CD4-positive, alpha-beta T cell (primary cell): ENCODE measurements at places on chromosomes 7 and 10.

GRCh38 chr7:137146012-137146455 is 197.5 kb downstream of the PTN start:
- H3K4me3 ChIP-seq: no peak overlapping the region
- no peak overlapping the region for H3K27ac ChIP-seq
- no peaks in the 10 kb centered on the region for H3K4me1 ChIP-seq
- H3K27me3 ChIP-seq: no peaks in the 10 kb centered on the region
- DNase-seq: no peak

DNA sequence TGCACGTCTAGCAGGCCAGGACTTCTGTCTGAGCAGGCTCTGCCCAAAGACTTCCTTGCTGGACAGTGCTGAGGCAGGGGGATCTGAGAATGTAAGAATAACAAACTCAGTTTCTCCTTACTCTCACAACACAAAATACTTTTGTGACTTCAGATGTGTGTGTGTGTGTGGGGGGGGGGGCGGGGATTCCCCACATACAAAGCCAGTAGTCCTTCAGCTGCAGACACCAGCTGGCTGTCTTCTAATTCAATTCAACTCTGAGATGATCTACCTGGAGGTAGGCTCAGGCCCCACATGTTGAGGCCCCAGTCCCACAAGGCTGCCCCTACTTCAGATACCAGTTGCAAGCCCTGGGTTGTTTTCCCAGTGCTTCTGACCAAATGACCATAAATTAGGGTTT is 4.7 kb upstream of the CXCL12 start:
- DNase-seq: no peak
- peaks cover under 1% of the 10 kb centered on the region for H3K4me1 ChIP-seq
- H3K36me3 ChIP-seq: no peaks in the 10 kb centered on the region
- no peak overlapping the region for H3K4me3 ChIP-seq
- H3K27ac ChIP-seq: no peak overlapping the region

DNA sequence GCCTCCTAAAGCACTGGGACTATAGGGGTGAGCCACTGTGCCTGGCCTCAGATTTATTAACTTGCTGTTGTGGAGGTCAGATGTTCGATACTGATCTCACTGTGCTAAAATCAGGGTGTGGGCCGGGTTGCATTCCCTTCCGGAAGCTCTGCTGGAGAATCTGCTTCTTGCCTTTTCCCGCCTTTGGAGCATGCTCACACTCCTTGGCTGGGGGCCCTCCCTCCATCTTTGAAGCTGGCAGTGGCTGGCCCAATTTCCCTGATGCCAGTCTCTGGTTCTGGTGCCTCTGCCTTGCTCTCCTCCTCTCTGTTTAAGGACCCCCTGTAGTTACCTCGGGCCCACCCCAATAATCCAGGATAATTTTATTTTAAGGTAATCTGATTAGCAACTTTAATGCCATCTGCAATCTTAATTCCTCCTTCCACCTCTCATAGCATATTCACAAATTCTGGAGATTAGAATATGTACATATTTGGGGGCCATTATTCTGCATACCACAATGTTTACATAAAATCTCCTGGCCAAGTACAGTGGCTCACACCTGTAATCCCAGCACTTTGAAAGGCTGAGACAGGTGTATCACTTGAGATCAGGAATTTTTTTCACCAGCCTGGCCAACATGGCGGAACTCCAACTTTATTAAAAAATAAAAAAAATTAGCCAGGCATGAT is 7.9 kb upstream of the PITRM1 start:
- no peak for DNase-seq
- no peaks in the 10 kb centered on the region for H3K27me3 ChIP-seq
- no peak overlapping the region for H3K27ac ChIP-seq
- no peaks in the 10 kb centered on the region for H3K4me1 ChIP-seq
- H3K36me3 ChIP-seq: no peaks in the 10 kb centered on the region
- H3K4me3 ChIP-seq: no peak overlapping the region

DNA sequence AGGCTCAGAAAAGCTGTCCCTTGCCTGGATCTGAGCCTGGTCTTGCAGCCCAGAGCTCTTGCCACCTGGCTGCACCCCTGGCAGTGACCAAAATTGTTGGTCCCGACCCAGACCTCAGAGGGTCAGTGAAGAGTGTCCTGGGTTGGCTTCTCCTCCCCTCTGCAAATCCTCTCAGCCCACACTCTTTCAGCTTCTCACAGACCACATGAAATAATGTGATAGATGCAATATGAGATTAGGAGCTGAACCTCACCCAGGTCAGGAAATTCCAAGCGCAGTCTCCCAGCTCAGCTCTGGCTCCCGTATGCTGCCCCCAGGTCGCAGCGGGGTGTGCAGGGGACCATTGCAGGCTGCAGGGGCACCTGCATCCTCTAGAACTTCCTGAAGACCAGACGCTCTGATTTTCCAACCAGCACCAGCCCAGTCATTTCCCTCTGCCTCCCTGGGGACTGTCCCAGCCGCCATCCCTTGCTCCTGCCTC is 19.6 kb upstream of the RET start:
- DNase-seq: no peak
- no peak overlapping the region for H3K27ac ChIP-seq
- H3K36me3 ChIP-seq: no peaks in the 10 kb centered on the region
- H3K4me1 ChIP-seq: no peaks in the 10 kb centered on the region
- peaks cover 2% of the 10 kb centered on the region for H3K27me3 ChIP-seq

DNA sequence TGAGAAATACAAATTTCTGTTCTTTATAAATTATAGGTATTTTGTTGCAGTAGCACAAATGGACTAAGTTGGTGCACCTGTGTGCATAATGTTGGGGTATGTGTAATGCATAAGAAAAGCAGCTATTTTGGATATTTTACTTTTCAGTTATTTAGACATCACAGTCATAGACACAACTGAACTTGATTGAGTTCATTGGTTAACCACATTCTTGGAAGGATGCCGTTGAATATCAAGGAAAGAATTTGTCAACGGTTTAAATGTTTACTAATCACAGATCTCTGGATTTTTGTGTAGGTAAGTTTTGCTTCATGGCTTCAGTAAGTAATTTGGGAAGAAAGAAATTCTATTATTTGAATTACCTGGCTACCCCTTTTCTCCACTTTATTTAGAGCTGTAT is 4.1 kb downstream of the OTUD1 start:
- H3K27ac ChIP-seq: no peak overlapping the region
- no peaks in the 10 kb centered on the region for H3K27me3 ChIP-seq
- H3K4me3 ChIP-seq: no peak overlapping the region
- H3K4me1 ChIP-seq: peaks cover 22% of the 10 kb centered on the region

GRCh38 chr10:11208243-11208642 is 190.6 kb downstream of the CELF2 start:
- no peak for DNase-seq
- H3K27me3 ChIP-seq: no peaks in the 10 kb centered on the region
- no peak overlapping the region for H3K4me3 ChIP-seq
- peaks cover 88% of the 10 kb centered on the region for H3K4me1 ChIP-seq

DNA sequence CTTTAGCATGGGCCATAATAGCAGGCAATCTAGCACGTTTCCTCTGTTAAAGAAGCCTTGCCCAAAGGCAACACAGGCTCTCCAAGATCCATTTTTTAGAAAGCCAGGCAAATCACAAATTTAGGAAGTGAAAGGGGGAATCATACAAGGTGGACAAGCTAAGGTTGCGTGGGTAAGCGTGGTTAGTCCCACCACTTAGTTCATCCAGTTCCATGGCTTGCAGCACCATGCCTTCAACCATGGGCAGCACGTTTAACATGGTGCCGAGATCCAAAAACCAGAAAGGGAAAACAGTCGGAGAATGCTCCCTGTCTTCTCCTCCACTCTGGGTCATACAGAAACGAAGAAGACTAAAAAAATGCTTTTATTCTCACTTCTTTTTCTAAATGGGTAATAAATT is 234.4 kb upstream of the IMMP2L start:
- no peak overlapping the region for H3K4me3 ChIP-seq
- H3K27me3 ChIP-seq: no peaks in the 10 kb centered on the region
- no peak for DNase-seq
- no peaks in the 10 kb centered on the region for H3K36me3 ChIP-seq
- no peaks in the 10 kb centered on the region for H3K4me1 ChIP-seq
- no peak overlapping the region for H3K27ac ChIP-seq

- no peaks in the 10 kb centered on the region for H3K36me3 ChIP-seq
- no peaks in the 10 kb centered on the region for H3K4me1 ChIP-seq
- no peaks in the 10 kb centered on the region for H3K27me3 ChIP-seq
- no peak for DNase-seq
These were observed 99.0 kb upstream of the SMIM30 start for GRCh38 chr7:113217314-113217713.

- H3K4me1 ChIP-seq: peaks cover 10% of the 10 kb centered on the region
- H3K36me3 ChIP-seq: no peaks in the 10 kb centered on the region
- H3K27me3 ChIP-seq: no peaks in the 10 kb centered on the region
- no peak overlapping the region for H3K27ac ChIP-seq
- no peak overlapping the region for H3K4me3 ChIP-seq
These were observed 7.4 kb upstream of the FAS start for GRCh38 chr10:88983206-88983605.

GRCh38 chr10:57142925-57143576 is 782.0 kb upstream of the ZWINT start:
- no peak for DNase-seq
- no peak overlapping the region for H3K4me3 ChIP-seq
- H3K27ac ChIP-seq: no peak overlapping the region
- H3K4me1 ChIP-seq: no peaks in the 10 kb centered on the region
- H3K27me3 ChIP-seq: no peaks in the 10 kb centered on the region
- H3K36me3 ChIP-seq: no peaks in the 10 kb centered on the region

DNA sequence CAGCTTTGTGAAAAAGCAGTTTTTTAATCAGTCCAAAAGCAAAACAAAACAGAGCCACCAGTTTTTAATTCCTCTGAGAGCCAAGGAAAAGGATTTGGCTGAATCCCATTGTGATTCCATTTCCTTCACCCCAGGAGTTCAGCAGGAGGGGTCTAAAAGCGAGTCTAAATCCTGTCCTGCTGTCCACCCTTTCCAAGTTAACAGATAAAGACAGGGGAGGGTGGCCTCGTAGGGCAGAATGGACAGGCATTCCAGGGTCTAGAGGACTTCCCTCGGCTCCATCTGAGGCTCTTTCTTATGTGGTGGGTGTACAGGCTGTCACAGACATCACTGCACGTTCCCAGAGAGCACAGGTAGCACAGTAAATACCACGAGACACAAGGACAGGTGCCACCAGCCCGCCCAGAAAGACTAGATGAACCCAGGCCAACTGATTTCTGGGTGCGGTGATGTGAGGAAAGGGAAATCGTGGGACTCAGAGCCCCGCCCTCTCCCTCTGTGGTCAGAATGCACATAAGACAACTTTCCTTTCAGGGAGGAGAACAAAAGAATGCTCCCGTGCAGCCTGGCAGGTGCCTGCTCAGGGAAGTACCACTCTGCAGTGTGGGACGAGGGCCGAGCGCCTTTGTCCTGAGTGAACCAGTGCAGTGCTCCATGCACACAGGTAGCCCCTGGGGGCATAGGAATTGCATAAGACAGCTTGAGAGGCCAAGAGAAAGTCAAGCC is 119.7 kb downstream of the ABLIM1 start:
- no peaks in the 10 kb centered on the region for H3K27me3 ChIP-seq
- peak overlapping the region; percentile 17 for H3K4me3 ChIP-seq
- peaks cover 63% of the 10 kb centered on the region for H3K4me1 ChIP-seq
- DNase-seq: no peak
- H3K36me3 ChIP-seq: no peaks in the 10 kb centered on the region

DNA sequence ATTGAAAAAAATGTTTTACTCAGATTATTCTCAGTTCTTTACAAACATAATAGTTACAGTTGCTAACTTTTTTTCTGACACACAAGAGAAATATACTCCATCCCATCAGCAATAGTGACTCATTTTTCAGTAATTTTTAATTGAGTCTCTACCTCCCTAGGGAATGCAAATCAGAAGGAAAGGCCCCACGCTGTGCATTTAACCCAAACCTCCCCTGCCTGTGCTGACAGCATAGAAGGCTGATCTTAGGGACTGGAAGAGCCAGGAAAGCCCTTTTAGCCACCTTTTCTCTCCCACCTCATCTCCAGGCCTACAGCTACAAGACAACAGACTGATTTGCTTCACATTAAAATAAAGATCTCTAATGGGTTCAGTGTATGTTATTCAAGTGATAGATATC is 24.7 kb upstream of the PIK3CG start:
- H3K4me1 ChIP-seq: no peaks in the 10 kb centered on the region
- H3K27ac ChIP-seq: no peak overlapping the region
- no peak overlapping the region for H3K4me3 ChIP-seq
- peaks cover 4% of the 10 kb centered on the region for H3K27me3 ChIP-seq

DNA sequence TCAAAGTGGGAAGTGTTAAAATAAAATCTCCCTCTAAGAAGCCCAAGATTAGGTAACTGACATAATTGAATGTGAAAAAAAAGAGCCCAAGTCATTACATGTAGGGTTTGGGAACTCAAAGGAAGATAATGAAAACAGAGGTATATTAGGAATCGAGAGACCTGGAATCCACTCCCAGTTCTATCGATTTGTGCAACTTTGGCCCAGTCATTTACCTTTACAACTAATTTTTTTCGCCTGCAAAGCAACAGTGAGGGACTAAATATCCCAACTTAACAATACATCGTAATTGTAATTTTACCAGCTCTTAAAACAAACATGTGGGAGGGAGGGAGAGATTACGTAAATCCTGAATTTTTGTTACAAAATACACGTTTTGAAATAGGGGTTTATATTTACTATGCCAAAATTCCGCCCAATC is 1.4 kb downstream of the MINDY3 start:
- peak overlapping the region; percentile 83 for H3K4me3 ChIP-seq
- peaks cover 3% of the 10 kb centered on the region for H3K36me3 ChIP-seq
- no peak for DNase-seq
- peaks cover 10% of the 10 kb centered on the region for H3K4me1 ChIP-seq

DNA sequence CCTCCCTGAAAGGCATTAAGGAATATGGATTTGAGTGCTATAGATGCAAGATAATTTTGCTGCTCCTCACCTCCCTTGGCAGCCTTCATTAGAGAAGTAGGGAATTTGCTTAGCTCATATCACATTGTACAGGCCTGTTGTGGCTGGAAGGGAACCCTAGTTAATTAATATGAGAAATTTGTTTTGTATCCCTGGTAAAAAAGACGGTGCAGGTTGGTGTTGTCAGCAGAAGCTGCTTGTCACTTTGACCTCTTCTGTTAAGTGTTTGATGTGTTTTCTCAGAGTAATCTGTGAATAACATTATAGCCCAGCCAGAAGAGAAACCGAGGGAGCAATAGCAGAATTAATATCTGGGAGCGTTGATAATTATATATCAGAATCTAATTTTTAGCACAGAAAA is 278.4 kb downstream of the LRMDA start:
- H3K4me1 ChIP-seq: no peaks in the 10 kb centered on the region
- DNase-seq: no peak
- peaks cover 17% of the 10 kb centered on the region for H3K27me3 ChIP-seq
- H3K27ac ChIP-seq: no peak overlapping the region

- no peak overlapping the region for H3K27ac ChIP-seq
- no peak for DNase-seq
- no peaks in the 10 kb centered on the region for H3K27me3 ChIP-seq
These were observed 214.3 kb upstream of the SHH start for GRCh38 chr7:156026603-156027002.

GRCh38 chr10:96548589-96548988 is 34.9 kb upstream of the TLL2 start:
- H3K27me3 ChIP-seq: no peaks in the 10 kb centered on the region
- no peak overlapping the region for H3K27ac ChIP-seq
- H3K36me3 ChIP-seq: peaks cover 79% of the 10 kb centered on the region

GRCh38 chr7:70177166-70177565 is 578.9 kb downstream of the AUTS2 start:
- no peaks in the 10 kb centered on the region for H3K36me3 ChIP-seq
- H3K4me1 ChIP-seq: peaks cover 8% of the 10 kb centered on the region
- H3K4me3 ChIP-seq: no peak overlapping the region
- no peak overlapping the region for H3K27ac ChIP-seq
